A549 treated with CpdA at 1 μM for 4 hours (cell line): ENCODE measurements at places on chromosomes 11 and 22. TPM values are rescaled to one million over a fixed set of nuclear protein-coding genes. Genes with fewer than 3 reads are reported as not detected.

TEX12 gene
- total RNA-seq, result not detected in 5 replicates

OR6X1 gene
- not detected in 5 replicates for total RNA-seq

OR4C15 gene
- not detected in 5 replicates for total RNA-seq

KRTAP5-7 gene
- total RNA-seq, result not detected in 5 replicates

SORL1 gene
- 1.6 to 1.8 TPM (median 1.7 TPM) in 5 replicates for total RNA-seq

LAYN gene
- total RNA-seq, result 5.0 to 6.9 TPM (median 5.2 TPM) in 5 replicates

UBQLNL gene
- total RNA-seq, result 0.08 to 0.20 TPM in 2 of 5 replicates, not detected in the others

TTC9C gene
- 32.4 to 38.1 TPM (median 35.4 TPM) in 5 replicates for total RNA-seq

APOBEC3B gene
- 29.0 to 34.9 TPM (median 30.1 TPM) in 5 replicates for total RNA-seq

RIMBP3C gene
- total RNA-seq, result 0.10 to 0.26 TPM (median 0.24 TPM) in 5 replicates

PPP1CA gene
- total RNA-seq, result 272 to 298 TPM (median 294 TPM) in 5 replicates

MRGPRE gene
- total RNA-seq, result 0.15 to 0.19 TPM in 2 of 5 replicates, not detected in the others

SHANK3 gene
- 2.6 to 5.3 TPM (median 3.9 TPM) in 5 replicates for total RNA-seq
